ENCODE measurements at places on chromosomes 4 and X.

- no peak for DNase-seq
Measured at GRCh38 chr4:85402371-85402770, 72.6 kb upstream of the ARHGAP24 start.

- peak; percentile 41 for DNase-seq
Measured at GRCh38 chrX:44935640-44936039, 62.7 kb downstream of the KDM6A start.

DNA sequence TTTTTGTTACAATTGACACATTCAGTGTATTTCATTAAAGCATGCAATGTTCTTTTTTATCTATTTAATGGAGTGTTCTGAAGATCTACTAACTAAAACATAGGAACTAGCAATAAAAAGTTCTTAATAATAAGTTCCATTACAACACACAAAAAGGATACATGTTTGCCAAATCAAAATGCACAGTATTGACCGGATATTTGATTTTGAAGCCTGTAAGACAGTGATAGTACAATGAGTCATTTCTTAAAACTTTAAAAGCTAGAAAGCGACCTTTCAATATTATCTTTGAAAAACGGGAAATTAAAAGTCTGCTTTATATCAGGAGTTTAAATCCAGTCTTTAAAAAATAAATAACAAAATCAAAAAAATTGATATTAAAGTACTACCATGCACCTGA, 2.4 kb upstream of the PRDM5 start:
- DNase-seq: no peak

GRCh38 chrX:106484233-106484632, 127.5 kb upstream of the RADX start:
- no peak for DNase-seq

DNA sequence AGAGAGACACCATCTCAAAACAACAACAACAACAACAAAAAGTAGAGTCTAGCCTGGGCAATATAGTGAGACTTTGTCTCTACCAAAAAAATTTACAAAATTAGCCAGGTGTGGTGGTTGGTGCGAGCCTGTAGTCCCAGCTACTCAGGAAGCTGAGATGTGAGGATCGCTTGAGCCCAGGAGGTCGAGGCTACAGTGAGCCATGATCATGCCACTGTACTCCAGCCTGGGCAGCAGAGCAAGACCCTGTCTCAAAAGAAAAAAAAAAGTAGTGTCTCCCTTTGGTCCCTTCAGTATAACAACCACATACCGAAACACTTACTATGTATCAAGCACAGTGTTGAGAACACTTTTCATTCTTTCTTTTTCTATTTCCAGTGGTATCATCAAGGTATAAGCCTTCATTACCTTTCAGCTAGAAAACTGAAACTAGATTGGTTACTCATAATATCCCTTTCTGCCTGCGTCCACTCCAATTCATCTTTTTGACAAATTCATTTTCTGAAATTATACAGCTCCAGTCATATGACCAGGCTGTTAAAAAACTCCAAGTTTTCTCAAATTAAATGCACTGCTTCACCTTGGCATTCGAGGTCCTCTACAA, 54.1 kb downstream of the RPS6KA3 start:
- no peak for DNase-seq

DNA sequence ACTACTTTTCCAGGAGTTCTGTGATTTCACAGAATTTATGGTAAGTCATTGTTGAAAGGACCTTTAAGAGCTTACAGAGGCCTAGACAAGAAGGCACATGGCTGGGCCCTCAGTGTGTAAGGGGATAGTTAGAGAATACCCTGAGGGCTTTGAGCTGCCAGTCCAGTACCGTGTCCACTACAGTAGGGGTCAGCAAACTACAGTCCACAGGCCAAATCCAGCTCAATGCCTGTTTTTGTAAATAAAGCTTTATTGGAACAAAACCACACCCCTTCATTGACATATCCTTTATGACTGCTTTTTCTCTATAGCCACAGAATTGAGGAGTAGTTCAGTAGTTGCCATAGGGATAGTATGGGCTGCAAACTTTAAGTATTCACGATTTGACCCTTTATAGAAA, 176.2 kb downstream of the MID1 start:
- no peak for DNase-seq

- DNase-seq: no peak
Measured at GRCh38 chr4:150242820-150243458, 164.7 kb downstream of the DCLK2 start.

GRCh38 chrX:152165033-152165743, 26.8 kb upstream of the MAGEA10 start:
- DNase-seq: no peak

DNA sequence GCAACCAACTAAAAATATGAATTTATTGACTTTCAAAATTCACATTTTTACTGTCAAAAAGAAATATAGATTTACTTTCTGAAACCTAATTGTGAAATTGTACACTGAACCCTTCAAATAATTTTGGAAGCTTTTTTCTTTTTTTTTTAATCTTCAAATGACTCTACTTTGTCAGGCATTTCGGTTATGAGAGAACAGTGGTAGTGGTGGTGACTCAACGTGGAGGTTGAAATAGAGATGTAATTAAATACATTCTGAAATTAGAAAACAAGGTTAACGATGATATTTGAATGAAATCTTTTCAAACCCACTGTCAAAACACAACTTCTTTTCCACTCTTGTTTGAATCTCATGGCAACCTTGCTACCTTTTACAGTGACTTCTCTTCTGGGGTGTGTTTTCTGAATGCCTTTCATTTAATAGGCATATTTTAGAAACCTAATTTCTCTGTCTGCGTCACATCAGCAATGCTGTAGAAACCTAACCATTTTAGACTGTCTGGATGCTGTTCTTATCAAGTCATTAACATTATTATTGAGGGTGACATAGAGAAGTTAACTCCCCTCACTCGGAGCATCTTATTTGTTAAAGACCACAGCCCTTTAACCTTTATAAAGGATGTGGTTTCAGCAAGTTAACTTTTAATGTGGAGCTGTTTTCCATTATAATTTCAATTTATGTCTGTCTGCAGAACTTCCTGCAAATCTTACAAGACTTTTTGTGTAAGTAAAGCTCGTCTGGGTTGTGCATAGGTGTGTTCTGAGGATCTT, 136.8 kb downstream of the PCDH7 start:
- no peak for DNase-seq

DNA sequence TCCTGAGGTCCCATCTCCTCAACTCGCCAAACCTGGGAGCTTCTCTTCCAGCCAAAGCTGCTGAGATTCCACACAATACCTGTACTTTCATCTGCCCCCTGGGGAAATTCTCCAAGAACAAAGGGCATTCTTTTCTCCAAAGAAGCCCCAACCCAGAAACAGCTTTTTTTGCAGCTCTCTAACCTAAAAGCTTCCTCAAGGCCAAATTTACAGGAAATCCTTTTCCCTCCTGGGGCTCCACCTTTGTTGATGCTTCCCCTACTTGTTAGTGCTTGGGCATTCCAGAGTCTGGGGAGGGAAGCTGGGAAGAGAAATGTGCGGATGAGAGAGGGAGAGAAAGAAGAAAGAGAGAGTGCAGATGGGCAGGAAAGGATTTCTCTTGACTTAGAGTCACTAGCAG, 24.3 kb downstream of the ZBTB33 start:
- DNase-seq: no peak

GRCh38 chr4:154503598-154503997, 12.0 kb upstream of the DCHS2 start:
- no peak for DNase-seq
